ENCODE measurements at places on chromosomes 11 and 22.

GRCh38 chr22:39243439-39244135, 1.2 kb downstream of the PDGFB start:
- H3K27me3 ChIP-seq: peaks cover 49% of the 10 kb centered on the region
- H3K27ac ChIP-seq: no peak overlapping the region
- peaks cover 38% of the 10 kb centered on the region for H3K4me1 ChIP-seq
- H3K4me3 ChIP-seq: peak overlapping the region; percentile 73

- no peak for DNase-seq
- H3K36me3 ChIP-seq: no peaks in the 10 kb centered on the region
- H3K27me3 ChIP-seq: peaks cover 16% of the 10 kb centered on the region
- no peaks in the 10 kb centered on the region for H3K4me1 ChIP-seq
Measured at GRCh38 chr11:120139316-120140069, 1.6 kb upstream of the TRIM29 start.

DNA sequence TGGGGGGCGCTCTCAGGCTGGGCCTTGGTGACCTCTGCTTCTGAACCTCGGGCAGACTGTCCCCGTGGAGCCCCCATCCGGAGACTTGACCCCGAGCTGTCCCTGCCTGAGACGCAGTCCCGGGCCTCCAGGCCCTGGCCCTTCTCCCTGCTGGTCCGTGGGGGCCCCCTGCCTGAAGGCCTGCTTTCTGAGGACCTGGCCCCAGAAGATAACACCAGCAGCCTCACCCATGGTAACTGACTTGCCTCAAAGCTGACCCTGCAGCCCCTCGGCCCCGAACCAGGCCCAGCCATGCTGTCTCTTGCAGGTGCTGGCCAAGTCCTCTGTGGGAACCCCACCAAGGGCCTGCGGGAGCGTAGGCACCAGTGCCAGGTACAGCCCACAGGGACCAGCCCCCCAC, 8.9 kb downstream of the LMNTD2 start:
- no peak overlapping the region for H3K4me3 ChIP-seq
- DNase-seq: no peak
- H3K36me3 ChIP-seq: no peaks in the 10 kb centered on the region

GRCh38 chr11:7154881-7155361, 66.1 kb downstream of the RBMXL2 start:
- H3K4me3 ChIP-seq: no peak overlapping the region
- no peak for DNase-seq
- no peaks in the 10 kb centered on the region for H3K4me1 ChIP-seq
- H3K27ac ChIP-seq: no peak overlapping the region

GRCh38 chr11:119935349-119935925, 202.5 kb downstream of the TRIM29 start:
- peaks cover 14% of the 10 kb centered on the region for H3K27me3 ChIP-seq
- DNase-seq: no peak
- H3K4me3 ChIP-seq: no peak overlapping the region
- H3K27ac ChIP-seq: no peak overlapping the region
- no peaks in the 10 kb centered on the region for H3K36me3 ChIP-seq

GRCh38 chr11:62273284-62273683, 3.3 kb downstream of the SCGB2A2 start:
- H3K27ac ChIP-seq: no peak overlapping the region
- no peaks in the 10 kb centered on the region for H3K36me3 ChIP-seq
- no peak for DNase-seq
- no peak overlapping the region for H3K4me3 ChIP-seq
- no peaks in the 10 kb centered on the region for H3K4me1 ChIP-seq

- no peak overlapping the region for H3K27ac ChIP-seq
- no peak overlapping the region for H3K4me3 ChIP-seq
- no peaks in the 10 kb centered on the region for H3K4me1 ChIP-seq
- no peaks in the 10 kb centered on the region for H3K36me3 ChIP-seq
- no peaks in the 10 kb centered on the region for H3K27me3 ChIP-seq
- DNase-seq: no peak
Measured at GRCh38 chr11:80371931-80372330, 931.1 kb upstream of the TENM4 start.

- no peaks in the 10 kb centered on the region for H3K27me3 ChIP-seq
- peak overlapping the region; percentile 96 for H3K27ac ChIP-seq
- peaks cover 23% of the 10 kb centered on the region for H3K36me3 ChIP-seq
- no peak for DNase-seq
Measured at GRCh38 chr11:14520747-14521151, 563 bp upstream of the PSMA1 start.

- DNase-seq: no peak
- peaks cover 9% of the 10 kb centered on the region for H3K36me3 ChIP-seq
- H3K4me3 ChIP-seq: no peak overlapping the region
- no peak overlapping the region for H3K27ac ChIP-seq
Measured at GRCh38 chr22:28948424-28948823, 65.1 kb downstream of the ZNRF3 start.

DNA sequence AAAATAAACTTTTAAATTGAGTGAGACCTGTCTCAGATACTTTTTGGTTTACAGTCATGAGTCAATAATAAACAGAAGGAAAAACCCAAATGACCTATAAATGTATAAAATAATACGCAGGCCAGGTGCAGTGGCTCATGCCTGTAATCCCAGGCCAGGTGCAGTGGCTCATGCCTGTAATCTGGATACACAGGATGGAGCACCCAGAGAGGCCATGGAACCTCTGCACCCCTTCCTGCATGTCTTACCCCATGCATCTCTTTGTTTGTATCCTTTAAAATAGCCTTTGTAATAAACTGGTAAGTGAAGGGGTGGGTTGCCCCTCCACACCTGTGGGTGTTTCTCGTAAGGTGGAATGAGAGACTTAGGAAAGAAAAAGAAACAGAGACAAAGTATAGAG, 8.9 kb upstream of the PLAAT4 start:
- H3K36me3 ChIP-seq: peaks cover 1% of the 10 kb centered on the region
- no peak overlapping the region for H3K4me3 ChIP-seq
- DNase-seq: no peak
- H3K4me1 ChIP-seq: peaks cover 27% of the 10 kb centered on the region
- no peaks in the 10 kb centered on the region for H3K27me3 ChIP-seq
